Neural crest cell (in vitro differentiated cells): ENCODE measurements at places on chromosomes 1 and 21. TPM values are rescaled to one million over a fixed set of nuclear protein-coding genes. Genes with fewer than 3 reads are reported as not detected.

The PLD5 gene
- 0.84 and 1.1 TPM in 2 replicates for total RNA-seq

GRCh38 chr1:203305809-203306088 is 430 bp downstream of the BTG2 start:
- no peak for DNase-seq

DNA sequence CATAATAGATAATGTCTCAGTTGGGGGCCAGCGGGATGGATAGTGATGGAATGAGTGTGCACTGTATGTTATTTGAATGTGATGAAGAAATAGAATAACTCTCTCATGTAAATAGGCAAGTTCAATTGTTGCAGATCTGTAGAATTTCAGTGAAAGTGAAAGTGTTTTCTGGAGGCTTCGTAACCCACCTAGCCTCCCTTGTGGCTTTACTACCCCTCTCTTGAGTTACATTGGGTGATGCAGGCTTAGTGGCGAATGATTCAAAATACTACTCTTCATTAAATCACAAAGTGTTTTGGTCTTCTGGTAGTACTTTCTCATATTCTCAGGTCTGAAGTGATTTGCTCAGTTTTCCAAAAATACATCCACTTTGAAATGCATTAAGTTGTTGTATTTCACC is 411.9 kb downstream of the ZP4 start:
- no peak for DNase-seq

The KRTAP10-7 gene
- not detected in 2 replicates for total RNA-seq

The METTL18 gene
- total RNA-seq: 10.0 and 12.3 TPM in 2 replicates

The LMX1A gene
- not detected in 2 replicates for total RNA-seq

The HMCN1 gene
- total RNA-seq: 16.6 and 18.1 TPM in 2 replicates

The CELA2B gene
- total RNA-seq: not detected in 2 replicates

The COA6 gene
- 32.0 and 36.3 TPM in 2 replicates for total RNA-seq

GRCh38 chr1:52190500-52191252 is 48.8 kb downstream of the ZFYVE9 start:
- no peak for DNase-seq

GRCh38 chr1:27634177-27634984 is 604 bp downstream of the FGR start:
- no peak for DNase-seq

- DNase-seq: no peak
These were observed 54.1 kb downstream of the ETS2 start for GRCh38 chr21:38859852-38860251.

The NEXN gene
- 1.2 and 2.0 TPM in 2 replicates for total RNA-seq

DNA sequence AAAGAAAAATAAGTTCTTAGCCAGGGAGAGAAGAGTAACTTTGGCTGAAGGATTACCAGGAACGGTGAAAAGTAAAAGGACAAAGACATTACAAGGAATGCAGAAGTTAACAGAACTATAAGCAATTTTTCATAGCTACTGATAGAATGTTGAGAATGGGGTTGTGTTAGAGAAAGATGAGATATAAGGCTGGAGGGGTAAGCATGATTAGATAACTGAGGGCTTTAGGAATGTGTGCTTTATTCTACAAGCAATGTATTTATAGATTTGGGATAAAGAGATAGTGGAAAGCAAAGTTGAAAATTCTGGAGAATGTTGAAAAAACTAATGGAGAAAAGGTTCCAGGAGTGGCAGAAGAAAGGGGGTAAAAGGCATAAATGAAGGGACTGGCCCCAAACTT is 65.4 kb upstream of the PTCH2 start:
- DNase-seq: no peak

DNA sequence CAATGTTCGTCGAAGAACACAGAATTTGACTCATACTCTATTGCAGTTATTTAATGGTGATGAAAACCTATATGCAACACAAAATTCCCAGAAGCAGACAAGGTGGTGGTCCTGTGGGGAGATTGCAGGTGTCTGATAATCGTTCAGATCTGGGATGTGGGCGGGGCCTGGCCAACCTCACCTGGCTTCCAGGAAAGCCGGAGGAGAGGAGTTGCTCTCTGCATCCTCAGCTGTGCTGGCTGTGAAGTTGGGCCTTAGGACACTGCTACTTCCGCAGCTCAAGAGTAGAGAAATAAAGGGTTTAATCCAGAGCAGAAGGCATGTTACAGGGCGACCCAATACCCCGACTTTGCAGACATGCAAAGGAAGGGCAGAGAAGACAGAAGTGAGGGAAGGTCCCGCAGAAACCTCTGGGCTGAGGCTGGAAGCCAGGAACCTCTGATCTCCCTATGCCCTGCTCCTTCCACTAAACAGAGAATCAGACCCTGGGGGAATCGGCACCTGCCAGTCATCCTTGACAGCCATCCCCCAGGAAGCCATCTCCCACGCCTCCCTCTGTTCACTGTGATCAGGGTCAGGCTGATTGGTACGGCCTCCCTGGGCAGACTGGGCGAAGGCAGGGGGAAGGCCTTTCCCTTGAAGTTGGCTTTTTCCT is 590.3 kb downstream of the AJAP1 start:
- no peak for DNase-seq

- no peak for DNase-seq
These were observed 607.0 kb downstream of the AGBL4 start for GRCh38 chr1:49416758-49417157.

GRCh38 chr1:28087614-28088167 is 719 bp downstream of the EYA3 start:
- no peak for DNase-seq

GRCh38 chr1:221069178-221069903 is 190.1 kb downstream of the HLX start:
- no peak for DNase-seq

The RHBDL2 gene
- not detected in 2 replicates for total RNA-seq

GRCh38 chr1:221742555-221743415 is 896 bp upstream of the DUSP10 start:
- DNase-seq: peak; percentile 47

The FAM72B gene
- total RNA-seq: 9.3 and 10.3 TPM in 2 replicates

DNA sequence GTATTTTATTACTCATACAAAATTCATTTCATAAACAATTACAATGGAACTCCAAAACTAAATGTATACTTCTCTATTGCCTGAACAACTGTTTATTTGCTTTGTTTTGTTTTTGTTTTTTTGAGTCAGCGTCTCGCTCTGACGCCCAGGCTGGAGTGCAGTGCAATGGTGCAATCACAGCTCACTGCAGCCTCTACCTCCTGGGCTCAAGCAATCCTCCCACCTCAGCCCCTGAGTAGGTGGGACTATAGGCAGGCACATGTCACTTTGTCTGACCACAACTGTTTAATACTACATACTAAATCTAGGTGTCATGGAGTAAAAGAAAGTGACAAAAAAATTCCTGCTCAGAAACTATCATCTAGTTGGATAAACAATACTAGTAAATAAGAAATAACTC is 49.3 kb downstream of the RAB3GAP2 start:
- DNase-seq: no peak

DNA sequence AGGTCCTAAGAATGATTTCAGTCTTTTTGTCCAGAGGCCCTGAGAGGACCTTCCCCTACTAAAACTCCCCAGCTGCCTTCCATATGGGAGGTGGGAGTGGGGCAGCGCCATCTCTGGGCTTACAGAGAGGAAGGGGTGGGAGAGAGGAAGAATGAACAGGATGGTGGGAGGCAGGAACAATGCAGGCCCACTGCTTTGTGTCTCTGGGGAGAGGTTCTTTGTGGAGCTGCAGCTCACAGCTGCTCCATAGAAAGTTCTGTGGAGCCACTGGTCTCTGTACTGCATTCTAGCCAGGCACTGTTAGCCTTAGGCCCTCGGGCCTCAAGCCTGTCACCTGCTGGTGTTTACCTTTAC is 43.6 kb upstream of the A3GALT2 start:
- DNase-seq: no peak

The MPL gene
- total RNA-seq: not detected in 2 replicates

DNA sequence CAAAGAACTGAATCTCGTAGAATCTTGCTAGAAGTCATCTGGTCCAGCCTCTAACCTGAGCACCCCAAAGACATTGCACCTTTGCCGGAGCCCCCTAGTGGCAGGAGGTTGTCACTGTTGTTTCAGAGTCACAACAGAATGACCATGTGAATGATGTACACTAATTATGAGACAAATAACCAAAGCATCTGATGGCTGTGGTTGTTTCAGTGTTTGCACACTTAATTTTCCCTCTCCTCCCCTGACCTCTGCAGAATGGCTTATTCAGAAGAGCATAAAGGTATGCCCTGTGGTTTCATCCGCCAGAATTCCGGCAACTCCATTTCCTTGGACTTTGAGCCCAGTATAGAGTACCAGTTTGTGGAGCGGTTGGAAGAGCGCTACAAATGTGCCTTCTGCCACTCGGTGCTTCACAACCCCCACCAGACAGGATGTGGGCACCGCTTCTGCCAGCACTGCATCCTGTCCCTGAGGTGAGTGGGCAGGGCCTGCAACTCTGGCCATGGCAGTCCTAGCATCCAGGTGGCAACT is 26.4 kb downstream of the TRAF5 start:
- DNase-seq: no peak

The PKP1 gene
- not detected in 2 replicates for total RNA-seq

The REN gene
- total RNA-seq: not detected in 2 replicates

The S100A7A gene
- not detected in 2 replicates for total RNA-seq

- no peak for DNase-seq
These were observed 590.4 kb upstream of the PLXNA2 start for GRCh38 chr1:208834381-208835096.

The RUNX3 gene
- total RNA-seq: 0.16 TPM in 1 of 2 replicates, not detected in the other

The HES3 gene
- total RNA-seq: 23.6 and 25.2 TPM in 2 replicates

The TMPRSS2 gene
- total RNA-seq: not detected in 2 replicates

- DNase-seq: no peak
These were observed 39.0 kb upstream of the MYSM1 start for GRCh38 chr1:58738876-58739275.

The TMEM52 gene
- total RNA-seq: 3.7 and 4.6 TPM in 2 replicates

The NOS1AP gene
- 7.0 and 7.1 TPM in 2 replicates for total RNA-seq

The B3GALT2 gene
- total RNA-seq: 0.66 and 0.84 TPM in 2 replicates

GRCh38 chr1:235601104-235601503 is 48.5 kb downstream of the GNG4 start:
- no peak for DNase-seq

DNA sequence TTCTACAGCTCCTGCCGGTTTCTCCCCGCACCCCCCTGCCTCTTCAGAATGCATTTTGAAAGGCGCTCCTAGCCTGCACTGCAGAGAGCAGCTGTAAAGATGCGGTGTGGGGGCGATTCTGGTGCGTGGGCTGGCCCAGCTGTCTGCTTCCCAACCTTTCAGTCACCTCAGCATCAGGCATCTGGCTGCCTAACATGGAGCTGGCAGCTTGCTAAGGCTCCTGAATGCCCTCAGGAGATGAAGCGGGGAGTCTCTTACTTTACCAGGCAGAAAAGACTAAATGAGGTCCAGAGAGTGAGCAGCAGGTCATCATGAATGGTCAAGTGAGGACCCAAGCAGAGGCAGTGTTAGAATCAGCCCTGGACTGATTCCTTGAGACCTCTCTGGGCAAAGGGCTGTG is 8.7 kb downstream of the IER5 start:
- no peak for DNase-seq

The AMY2A gene
- total RNA-seq: not detected in 2 replicates

The BCAR3 gene
- 38.5 and 41.6 TPM in 2 replicates for total RNA-seq

DNA sequence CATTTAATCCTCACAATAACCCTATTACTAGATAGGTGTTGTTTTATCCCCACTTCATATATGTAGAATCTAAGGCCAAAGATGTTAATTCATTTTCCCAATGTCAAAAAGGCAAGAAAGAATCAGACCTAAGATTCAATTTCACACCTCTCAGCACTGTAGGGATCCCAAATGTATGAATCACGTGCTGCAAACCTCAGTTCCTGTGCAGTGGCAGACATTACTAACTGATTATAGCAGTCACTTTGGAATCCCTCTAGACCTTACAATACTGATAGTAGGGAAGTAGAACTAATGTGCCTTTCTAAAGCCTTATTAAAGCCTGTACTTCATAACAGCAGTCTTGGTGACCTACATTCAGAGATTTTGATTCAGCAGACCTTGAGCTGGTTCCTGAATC is 2.3 kb downstream of the C1orf87 start:
- DNase-seq: no peak
